RWPE1 (cell line): ENCODE measurements at places on chromosomes 7 and 10.

- DNase-seq, result no peak
Measured at GRCh38 chr10:104502907-104503306, 138.2 kb upstream of the SORCS3 start.

DNA sequence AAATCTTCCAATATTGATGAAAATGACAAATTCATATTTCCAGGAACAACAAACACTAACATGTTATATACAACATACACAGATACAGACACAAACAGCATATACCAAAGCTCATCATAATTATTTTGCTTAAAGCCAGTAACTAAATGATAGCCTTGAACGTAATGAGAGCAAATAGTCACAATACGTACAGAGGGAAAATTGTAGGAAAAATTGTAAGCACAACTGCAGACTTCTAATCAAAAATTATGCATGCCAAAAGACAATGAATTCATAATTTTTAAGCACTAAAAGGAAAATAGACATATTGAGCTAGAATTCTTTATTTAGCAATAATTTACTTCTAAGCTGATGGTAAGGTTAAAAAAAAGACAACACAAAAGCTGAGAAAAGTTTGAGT is 1466.9 kb upstream of the CELF2 start:
- no peak for DNase-seq

- peak; percentile 19 for DNase-seq
Measured at GRCh38 chr7:142885311-142886230, at the start of gene TRPV6. TRPV6 (minus strand) TSS chr7:142885745.

- DNase-seq, result peak; percentile 45
Measured at GRCh38 chr7:16071246-16071857, 350.0 kb downstream of the CRPPA start.

DNA sequence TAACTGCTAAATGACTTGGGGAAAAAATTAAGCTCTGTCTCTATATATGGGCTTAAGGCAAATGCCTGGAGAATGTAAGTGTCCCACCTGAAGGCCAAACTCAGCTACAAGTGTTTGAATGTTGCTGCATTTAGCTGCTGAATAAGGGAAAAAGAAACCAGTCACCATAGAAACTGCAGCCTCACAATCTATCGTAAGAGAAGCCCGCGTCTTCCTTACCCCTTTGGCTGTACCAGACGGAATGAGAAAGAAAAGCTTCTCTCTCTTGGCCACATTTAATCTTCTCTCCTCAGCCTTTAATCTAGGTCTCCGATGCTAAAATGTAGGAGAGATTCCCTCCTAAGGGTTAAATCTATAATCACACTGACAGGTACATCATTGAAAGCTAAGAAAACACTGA is 147.2 kb downstream of the SFMBT2 start:
- no peak for DNase-seq

GRCh38 chr10:11262494-11263345 is 245.0 kb downstream of the CELF2 start:
- DNase-seq, result no peak

DNA sequence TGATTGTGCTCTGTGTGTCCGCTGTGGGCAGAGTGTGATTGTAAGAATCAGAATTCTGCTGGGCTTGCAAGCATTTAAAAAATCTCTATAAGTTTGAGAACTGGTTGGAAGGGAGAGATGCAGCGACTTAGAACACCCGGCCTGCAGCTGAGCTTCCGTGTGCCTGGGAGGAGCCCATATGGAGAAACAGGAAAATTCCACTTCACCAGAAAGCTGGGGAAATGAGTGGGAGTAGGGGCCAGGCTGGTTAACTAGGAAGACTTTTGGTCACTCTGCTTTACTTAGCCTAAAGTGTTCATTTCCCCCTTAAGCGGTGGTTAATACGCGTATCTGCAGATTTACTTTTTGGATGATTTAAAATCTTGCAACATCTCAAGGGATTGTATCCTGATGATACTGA is 72.2 kb downstream of the TCF7L2 start:
- no peak for DNase-seq
